ENCODE measurements at places on chromosomes 2 and 18. TPM values are rescaled to one million over a fixed set of nuclear protein-coding genes. Genes with fewer than 3 reads are reported as not detected.

DNA sequence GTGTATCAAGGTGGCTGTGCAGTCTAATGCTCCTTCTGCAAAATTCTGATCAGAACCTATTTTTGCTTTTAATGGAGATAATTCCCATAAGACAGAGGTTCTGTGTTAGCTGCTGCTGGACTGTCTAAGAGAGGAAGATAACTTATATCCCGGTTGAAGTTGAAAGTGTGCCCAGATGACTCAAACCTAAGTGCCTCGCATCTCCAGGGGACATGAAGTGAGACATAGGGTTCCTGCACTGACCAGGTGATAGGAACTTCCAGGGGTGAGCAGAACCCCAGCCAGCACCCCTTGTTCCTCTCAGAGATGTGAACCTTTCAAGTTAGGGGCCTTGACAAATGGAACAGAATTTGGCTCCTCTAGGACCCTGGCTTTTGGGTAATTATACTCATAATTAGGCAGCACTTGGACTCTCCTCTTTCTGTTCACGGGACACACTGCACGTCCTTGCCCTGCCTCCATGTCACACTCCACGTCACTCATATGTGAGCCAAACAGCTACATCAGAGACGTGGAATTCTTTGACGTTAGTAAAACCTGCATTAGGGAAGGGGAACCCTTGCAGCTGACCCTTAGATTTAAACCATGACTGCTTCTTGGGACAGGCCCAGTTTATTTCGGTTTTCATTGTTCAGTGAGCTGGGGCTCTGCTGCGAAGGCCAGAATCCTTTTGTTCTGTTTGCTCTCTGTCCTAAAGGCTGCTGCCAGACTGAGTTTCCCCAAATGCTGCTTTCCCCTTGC lies 104.5 kb upstream of the ALPP start:
- no peak for DNase-seq

DNA sequence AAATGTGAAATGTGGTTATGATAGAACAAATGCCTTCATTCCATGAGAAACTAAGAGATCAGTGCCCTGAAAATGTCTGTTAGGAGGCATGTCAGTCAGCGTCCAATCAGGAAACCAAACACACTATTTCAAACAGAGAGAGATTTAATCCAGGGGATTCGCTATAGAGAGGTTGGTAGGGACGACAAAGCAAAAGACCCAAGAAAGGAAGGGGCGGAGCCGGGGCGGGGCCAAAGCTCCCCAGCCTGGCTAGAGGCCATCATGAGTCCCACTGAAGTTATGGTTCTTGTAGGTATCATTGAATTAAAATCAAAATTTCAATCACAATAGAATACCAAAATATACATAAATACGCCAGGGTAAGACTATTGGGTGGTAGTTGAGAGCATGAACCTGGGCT lies 32.9 kb upstream of the RNF149 start:
- no peak for DNase-seq

GRCh38 chr2:183035298-183035953 lies 2.8 kb downstream of the NCKAP1 start:
- no peak for DNase-seq

DNA sequence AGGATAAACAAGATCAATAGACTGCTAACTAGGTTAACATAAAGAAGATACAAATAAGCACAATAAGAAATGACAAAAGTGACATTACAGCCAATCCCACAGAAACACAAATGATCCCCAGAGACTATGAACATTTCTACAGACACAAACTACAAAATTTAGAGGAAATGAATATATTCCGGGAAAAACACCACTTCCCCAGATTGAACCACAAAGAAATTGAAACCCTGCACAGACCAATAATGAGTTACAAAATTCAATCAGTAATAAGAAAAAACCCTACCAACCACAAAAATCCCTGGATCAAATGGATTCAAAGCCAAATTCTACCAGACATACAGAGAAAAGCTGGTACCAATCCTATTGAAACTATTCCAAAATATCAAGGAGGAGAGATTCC lies 232.4 kb upstream of the RBMS1 start:
- no peak for DNase-seq

- no peak for DNase-seq
Measured at GRCh38 chr2:21787941-21788340, 664.2 kb downstream of the TDRD15 start.

Gene RSAD2
- 3.2 TPM for total RNA-seq

Gene PLCL1
- total RNA-seq = 15.3 TPM
